SK-N-MC (cell line): ENCODE measurements at places on chromosomes 2 and 18.

GRCh38 chr2:100882645-100883613 is 63.0 kb downstream of the NPAS2 start:
- no peak for DNase-seq

DNA sequence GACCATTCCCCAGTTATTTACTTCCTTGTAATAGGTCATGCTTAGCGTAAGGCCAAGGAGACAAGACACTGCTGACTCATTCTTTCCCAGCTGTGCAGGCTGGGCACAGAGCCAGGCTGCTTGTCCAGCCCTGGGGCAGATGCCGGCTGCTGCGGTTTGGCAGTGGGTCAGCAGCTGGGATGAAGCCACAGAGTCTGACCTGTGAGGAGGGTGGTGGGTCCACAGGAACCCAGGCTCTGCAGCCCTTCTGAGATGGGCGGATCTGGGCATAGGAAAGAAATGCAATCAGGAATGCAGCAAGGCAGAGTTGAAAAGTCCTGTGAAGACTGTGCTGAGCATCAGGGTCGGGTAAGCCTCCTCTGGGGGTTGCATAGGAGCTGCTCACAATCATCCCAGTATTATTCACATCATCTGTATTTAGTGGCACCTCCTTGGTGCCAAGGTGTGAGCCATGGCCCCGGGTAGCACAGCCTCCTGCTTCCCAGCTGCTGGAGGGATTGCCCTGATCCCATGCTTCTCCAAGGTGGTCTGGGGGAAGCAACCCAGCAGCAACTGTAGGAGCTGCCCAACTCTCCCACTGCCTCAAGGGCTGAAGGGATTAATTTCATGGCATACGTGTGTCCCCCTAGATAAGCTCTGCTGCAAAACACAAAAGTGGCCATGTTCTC is 139.0 kb downstream of the DDX1 start:
- no peak for DNase-seq

DNA sequence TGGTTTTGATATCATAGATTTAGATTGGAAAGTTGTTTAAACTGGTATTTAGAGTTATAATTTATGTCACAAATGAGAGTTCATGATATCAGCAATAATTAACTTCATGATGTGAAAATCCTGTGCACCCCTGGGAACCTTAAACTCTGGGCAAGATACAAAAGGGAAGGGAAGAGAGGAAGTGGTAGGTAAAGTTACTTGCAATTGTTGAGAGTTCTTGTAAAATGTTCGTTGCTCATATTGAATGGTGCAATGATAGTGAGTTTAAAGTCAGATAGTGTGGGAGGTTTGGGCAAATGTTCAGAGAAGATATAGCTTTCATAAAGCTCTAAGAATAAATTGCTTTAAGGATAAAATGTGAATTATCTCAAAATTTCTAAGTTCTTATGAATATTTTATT is 75.4 kb downstream of the SP110 start:
- DNase-seq: no peak

DNA sequence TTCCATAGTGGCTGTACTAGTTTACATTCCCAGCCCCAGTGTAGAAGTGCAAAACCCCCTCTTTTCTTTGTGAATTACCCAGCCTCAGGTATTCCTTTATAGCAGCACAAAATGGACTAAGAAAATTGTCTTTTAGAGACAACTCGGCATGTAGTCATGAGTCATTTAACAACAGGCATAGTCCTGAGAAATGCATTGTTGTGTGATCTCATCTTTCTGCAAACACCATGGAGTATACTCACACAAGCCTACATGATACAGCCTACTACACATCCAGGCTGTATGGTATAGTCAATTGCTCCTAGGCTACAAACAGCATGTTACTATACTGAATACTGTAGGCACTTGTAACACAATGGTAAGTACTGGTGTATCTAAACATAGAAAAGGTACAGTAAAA is 44.4 kb upstream of the MBP start:
- no peak for DNase-seq

- DNase-seq: no peak
Observed at GRCh38 chr2:85851253-85852151, 37.3 kb downstream of the ST3GAL5 start.

DNA sequence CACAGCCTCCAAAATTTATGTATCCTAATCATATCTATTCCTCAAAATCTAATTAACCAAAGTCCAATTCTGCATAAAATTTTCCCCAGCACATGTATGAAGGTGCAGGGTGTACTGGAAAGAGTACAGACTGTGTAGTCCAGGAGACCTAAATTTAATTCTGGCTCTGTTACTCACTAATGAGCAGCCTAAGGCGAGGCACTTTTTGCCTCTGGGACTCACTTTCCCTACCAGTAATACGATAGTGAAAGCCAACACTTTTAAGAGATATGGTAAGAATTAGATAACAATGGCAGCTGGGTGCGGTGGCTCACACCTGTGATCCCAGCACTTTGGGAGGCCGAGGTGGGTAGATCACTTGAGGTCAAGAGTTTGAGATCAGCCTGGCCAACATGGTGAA is 177.7 kb downstream of the PIEZO2 start:
- no peak for DNase-seq

- no peak for DNase-seq
Observed at GRCh38 chr2:237568121-237568660, 1.8 kb downstream of the PRLH start.

GRCh38 chr2:233168445-233168844 is 83.0 kb upstream of the ATG16L1 start:
- no peak for DNase-seq

GRCh38 chr2:195447323-195447975 is 209.6 kb upstream of the SLC39A10 start:
- DNase-seq: no peak

DNA sequence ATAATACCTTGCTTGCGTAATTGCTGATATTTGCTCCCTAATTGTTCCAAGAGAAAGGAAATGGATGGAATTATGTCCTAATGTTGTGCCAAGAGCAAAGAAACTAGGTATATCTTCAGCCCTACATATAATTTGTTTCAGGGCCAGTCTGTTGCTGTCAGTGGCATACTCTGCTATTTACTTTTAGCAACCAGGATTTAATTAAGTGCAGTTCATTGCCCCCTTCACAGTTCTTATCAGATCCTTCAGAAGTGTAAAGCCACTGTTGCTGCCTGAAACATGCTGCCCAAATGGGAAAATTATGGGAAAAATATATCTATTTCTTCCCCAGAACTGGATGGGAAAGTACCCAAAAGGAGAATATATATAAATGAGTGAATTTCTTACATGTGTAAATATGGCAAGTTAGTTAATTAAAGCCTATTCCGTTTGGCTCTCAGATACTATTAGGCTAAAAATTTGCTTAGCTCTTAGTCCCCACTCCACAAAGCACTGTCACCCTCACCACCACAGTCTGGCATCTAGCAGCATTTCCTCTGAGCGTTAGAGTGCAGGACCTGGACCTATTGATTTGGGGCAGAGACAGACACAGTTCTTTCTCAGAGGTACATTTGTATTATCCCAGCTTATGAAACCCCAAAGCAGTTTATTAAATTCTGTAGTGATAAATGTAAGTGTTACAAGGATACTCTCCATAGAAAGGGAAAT is 72.8 kb upstream of the DTNA start:
- no peak for DNase-seq

DNA sequence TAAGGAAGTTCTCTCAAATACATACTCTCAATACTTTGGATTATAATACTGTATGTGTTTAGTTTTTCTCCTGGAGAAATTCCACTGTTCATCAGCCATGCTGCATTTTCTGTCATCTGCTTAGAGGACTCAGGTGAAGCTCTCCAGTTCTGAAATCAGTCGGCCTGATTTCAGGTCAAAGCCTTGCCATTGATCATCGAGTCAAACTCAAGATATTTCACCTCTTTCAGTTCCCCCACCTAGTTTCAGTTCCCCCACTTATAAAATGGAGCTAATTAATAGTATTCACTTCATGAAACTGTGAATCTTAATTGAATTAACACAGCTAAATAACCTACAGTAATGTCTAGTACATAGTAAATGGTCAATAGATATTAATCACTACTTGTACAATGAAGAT is 75.3 kb upstream of the L3MBTL4 start:
- DNase-seq: no peak

- no peak for DNase-seq
Observed at GRCh38 chr2:16630463-16630862, 35.2 kb downstream of the CYRIA start.

GRCh38 chr2:65656160-65656718 is 223.8 kb upstream of the SPRED2 start:
- DNase-seq: no peak

DNA sequence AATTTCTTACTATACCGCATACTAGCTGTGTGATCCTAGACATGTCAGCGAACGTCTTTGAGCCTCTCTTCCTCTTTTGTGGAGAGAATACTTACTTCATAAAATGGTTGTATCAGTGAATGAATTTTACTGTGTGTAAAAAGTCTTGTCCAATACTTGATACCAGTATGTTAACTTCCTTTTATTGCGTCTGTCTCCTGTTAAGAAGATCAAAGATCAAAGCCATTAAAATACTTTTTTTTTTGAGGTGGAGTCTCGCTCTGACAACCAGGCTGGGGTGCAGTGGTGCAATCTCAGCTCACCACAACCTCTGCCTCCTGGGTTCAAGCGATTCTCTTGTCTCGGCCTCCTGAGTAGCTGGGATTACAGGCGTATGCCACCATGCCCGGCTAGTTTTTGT is 33.2 kb downstream of the ERLEC1 start:
- DNase-seq: no peak

- DNase-seq: no peak
Observed at GRCh38 chr2:50535971-50536759, 495.8 kb downstream of the NRXN1 start.

- DNase-seq: no peak
Observed at GRCh38 chr2:162293122-162293786, 25.2 kb downstream of the IFIH1 start.

DNA sequence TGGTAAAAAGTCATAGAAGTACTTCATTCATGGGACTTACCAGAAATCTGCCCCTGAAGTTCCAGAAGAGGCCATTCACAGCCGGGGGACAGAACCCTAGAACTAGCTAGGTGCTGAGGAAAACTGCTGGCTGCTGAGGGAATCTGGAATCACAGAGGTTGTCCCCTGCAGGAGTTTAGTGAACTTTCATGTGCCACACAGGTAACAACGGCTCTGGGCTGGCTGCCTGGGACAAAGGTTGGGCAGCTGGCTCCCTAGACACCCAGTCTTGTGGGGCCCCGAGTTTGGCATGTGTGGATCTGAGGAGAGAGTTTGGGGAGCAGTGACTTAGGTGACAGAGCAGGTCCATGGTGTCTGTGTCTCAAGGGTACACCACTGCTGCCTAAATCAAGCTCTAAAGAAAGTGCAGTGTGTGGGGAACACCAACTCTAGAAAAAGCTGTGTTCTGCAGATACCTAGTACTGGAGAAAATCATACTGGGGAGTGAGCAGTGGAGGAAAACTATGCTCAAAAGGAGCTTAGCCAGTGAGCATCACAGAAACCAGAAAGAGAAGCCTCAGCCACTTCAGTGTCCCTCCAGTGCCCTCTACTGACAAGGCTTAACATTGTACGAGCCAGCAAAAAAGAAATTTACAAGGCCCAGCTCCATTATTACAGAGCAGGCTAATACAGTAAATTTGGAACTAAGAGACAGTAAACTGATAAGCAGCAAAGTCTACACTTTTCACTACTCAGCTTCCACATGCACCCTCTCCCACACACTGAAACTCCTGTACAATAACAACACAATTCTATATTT is 15.2 kb downstream of the GALNT3 start:
- DNase-seq: no peak

DNA sequence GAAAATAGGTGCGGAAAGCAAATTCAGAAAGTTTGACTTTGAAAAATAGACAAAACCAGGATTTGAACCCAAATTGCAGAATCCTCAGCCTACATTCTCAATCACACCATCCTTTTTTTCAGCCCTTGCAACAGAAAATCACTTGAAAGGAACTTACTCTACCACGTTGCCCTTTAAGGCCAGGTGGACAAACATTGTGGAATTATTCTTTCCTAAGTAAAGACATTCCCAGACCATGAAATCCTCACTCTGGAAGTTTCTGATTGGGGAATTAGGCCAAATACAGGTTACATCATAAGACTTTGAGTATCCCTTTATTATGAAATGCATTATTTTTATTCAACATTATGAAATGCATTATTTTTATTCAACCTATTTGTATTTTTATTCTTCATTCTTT is 259.4 kb downstream of the RAD51AP2 start:
- DNase-seq: no peak

GRCh38 chr2:203603456-203604389 is 68.6 kb upstream of the RAPH1 start:
- DNase-seq: no peak

- DNase-seq: no peak
Observed at GRCh38 chr2:45984896-45985473, 312.2 kb upstream of the EPAS1 start.

- no peak for DNase-seq
Observed at GRCh38 chr2:239114119-239114581, 266.3 kb downstream of the TWIST2 start.

- no peak for DNase-seq
Observed at GRCh38 chr18:13564579-13564978, 161.8 kb downstream of the FAM210A start.

- no peak for DNase-seq
Observed at GRCh38 chr2:222307143-222307756, 8.5 kb upstream of the PAX3 start.

GRCh38 chr2:12594590-12594989 is 122.1 kb upstream of the TRIB2 start:
- DNase-seq: no peak

DNA sequence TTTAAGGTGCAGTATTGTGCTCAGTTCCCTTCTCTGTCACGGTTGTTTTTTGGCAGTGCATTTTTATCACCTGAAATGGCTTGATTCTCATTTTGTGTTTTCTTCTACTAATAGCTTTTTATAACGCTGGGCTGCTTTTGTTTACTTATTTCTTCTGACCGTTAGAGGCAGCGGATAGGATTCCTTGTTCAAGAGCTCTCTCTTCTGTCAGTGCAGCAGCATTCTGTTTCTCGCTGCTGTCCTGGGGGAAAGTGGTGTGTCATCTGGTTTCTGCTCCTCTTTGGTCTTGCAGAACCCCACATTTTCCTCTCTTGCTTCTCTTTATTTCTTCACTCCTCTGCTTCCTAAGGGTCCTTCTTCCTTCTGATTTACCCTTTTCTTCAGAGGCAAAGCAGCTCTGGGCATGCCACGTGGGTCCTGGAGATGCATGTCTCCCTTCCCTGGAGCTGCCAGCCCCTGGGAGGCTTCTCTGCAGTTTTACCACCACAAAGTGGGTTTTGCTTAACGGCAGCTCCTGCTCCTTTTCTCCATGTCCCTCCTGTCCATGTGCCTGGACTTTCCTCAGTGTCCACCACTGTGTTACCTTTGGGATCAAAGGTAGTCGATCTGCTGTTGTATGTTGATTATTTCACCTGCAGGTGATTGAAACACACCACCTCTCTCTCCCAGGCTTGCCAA is 47.3 kb upstream of the SNTG2 start:
- no peak for DNase-seq

DNA sequence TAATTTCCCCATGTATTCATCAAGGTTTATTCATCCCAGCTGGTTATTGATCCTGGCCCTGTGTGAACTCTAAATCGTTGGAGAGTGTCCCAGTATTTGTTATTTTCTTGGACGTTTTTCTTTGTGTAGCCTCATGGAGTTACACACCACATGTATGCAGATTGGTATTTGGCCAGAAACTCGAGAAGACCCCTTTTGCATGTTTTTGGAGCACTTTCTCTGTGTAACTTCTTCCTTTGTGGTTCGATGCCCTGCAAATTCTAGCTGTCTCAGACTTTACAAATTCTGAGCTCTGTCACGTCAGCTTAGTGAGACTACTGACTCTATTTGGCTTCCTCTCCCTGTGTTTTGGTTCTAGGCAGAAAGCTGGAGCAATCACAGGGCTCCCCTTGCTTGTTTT is 198.7 kb downstream of the MCFD2 start:
- no peak for DNase-seq

- no peak for DNase-seq
Observed at GRCh38 chr2:16081316-16082200, 141.2 kb downstream of the MYCN start.
